NCI-H2081 treated with DMSO at 0.1 percent for 48 hours (cell line): ENCODE measurements at places on chromosomes 5 and 9.

DNA sequence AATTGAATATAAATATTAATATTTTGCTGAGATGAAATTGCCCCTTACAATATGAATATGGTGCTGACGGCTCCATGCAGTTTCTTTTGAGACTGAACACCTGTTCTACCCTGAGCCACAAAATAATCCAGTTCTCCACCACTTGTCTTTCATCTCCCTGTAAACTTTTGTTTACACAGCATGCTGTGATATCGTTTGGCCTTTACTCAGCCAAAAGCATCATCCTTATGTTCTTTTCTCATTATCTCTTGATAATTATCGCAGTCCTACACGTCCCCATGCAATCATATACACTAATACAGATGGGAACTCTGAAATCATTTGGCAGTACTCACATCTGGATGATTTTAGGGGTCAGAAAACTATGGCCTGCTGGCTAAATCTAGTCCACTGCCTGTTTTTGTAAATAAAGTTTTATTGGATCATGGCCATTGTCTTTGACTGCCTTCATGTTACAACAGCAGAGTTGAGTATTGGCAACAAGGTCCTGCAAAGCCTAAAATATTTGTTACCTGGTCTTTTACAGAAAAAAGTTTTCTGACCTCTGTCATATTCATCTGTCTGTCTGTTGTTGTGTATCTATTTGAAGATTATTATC lies 53.3 kb downstream of the AOPEP start:
- no peak for DNase-seq

GRCh38 chr9:80086822-80087345 lies 515.1 kb downstream of the TLE4 start:
- DNase-seq = no peak

- DNase-seq = no peak
Observed at GRCh38 chr5:504326-505154, 19.7 kb downstream of the SLC9A3 start.

DNA sequence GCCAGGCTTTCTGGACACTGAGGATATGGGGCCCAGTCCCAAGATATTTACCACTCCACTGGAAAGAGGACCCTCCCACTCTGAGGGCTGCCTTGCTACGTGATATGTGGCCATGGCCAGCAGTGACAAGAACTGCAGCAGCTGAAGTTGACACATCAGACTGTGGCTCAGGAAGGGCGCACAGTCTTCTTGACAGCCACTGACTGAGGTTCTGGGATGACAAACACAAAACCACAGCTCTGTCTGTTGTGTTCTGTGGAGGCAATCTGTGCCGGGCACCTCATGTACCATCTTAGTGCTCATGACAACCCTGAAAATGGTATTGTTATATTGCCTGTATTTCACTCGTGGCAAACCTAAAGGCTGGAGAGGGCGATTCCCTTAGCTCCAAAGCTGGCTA lies 16.9 kb downstream of the FSTL4 start:
- DNase-seq = no peak

DNA sequence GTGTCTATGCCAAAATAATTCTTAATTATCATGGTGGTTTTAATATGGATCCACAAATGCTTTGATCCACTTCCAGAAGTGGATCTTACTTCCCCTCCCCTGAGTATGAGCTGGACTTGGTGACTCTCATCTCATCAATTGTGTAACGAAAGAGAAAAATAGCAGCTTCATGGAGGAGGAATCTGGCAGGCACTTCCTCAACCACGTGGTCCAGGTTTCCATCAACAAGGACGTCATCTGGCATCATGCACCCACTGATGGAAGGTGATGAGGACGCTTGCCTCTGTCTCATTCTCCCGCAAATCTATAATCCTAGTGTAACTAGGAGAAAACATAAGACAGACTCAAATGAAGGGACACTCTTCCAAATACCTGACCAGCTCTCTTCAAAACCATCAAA lies 54.6 kb upstream of the S1PR3 start:
- DNase-seq = no peak
